ENCODE measurements at places on chromosomes 2 and 18. TPM values are rescaled to one million over a fixed set of nuclear protein-coding genes. Genes with fewer than 3 reads are reported as not detected.

MAP3K19 gene
- not detected for total RNA-seq

- DNase-seq: no peak
- no peaks in the 10 kb centered on the region for H3K27me3 ChIP-seq
- H3K4me3 ChIP-seq: no peak overlapping the region
- no peak overlapping the region for H3K27ac ChIP-seq
- H3K36me3 ChIP-seq: no peaks in the 10 kb centered on the region
These were observed 222.4 kb downstream of the WDR7 start for GRCh38 chr18:56873441-56874140.

DNA sequence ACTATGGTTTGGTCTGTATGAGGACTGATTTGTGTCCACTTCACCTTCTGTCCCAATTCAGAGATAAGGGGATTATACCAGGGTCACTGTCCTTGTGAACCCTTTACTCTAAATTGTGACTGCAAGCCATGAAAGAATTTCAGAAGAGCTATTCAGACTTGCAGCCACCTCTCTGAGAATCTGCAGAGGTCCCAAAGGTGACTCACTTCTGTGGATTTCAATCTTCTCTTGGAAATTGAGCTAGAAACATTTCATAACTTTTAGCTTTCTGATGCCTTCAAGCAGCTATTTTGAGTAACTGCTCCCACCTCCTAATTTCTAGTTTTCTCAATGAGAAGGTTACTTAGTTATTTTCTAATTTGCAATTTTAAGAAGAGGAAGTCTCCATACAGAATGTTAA lies 1242.4 kb upstream of the ACVR2A start:
- no peak overlapping the region for H3K27ac ChIP-seq
- no peak overlapping the region for H3K4me3 ChIP-seq
- no peak for DNase-seq
- no peaks in the 10 kb centered on the region for H3K36me3 ChIP-seq

DNA sequence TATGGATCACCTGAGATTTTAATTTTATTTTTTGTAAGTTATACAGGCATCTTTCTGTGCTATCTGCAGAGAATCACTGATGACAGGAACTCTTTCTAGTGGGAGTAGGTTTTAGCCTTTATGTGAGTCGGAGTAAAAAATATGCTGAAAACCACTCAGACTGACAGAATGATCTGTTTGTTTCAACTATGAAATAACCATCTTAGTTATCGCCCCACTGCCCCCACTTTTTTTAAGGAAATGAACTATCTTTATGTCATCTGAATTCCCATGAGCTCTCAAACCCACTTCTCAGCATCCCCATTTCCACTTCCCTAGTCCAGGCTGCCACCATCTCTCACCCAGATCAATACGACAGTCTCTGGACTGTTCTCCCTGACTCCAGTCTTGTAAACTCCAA lies 38.9 kb downstream of the MRPL33 start:
- DNase-seq: no peak
- no peaks in the 10 kb centered on the region for H3K4me1 ChIP-seq
- H3K36me3 ChIP-seq: no peaks in the 10 kb centered on the region

- peak; percentile 67 for DNase-seq
- H3K27ac ChIP-seq: peak within 1 kb of the TSS; percentile 80
- peaks cover 8% of the 10 kb centered on the region for H3K4me1 ChIP-seq
- no peaks in the 10 kb centered on the region for H3K36me3 ChIP-seq
These were observed at the start of gene NAB1 for GRCh38 chr2:190649035-190649797. Gene NAB1, plus strand, starts transcription at chr2:190649083. Its CDS starts 10,094 bp downstream, at chr2:190659177.

GRCh38 chr2:70871398-70872211 lies 36.0 kb upstream of the CD207 start:
- peak; percentile 94 for DNase-seq
- H3K27me3 ChIP-seq: peaks cover 7% of the 10 kb centered on the region
- peaks cover 7% of the 10 kb centered on the region for H3K4me1 ChIP-seq
- H3K36me3 ChIP-seq: no peaks in the 10 kb centered on the region

- no peak overlapping the region for H3K4me3 ChIP-seq
- H3K36me3 ChIP-seq: no peaks in the 10 kb centered on the region
- H3K4me1 ChIP-seq: peaks cover 6% of the 10 kb centered on the region
- no peak overlapping the region for H3K27ac ChIP-seq
These were observed 105.0 kb downstream of the LTBP1 start for GRCh38 chr2:33051586-33052360.

DNA sequence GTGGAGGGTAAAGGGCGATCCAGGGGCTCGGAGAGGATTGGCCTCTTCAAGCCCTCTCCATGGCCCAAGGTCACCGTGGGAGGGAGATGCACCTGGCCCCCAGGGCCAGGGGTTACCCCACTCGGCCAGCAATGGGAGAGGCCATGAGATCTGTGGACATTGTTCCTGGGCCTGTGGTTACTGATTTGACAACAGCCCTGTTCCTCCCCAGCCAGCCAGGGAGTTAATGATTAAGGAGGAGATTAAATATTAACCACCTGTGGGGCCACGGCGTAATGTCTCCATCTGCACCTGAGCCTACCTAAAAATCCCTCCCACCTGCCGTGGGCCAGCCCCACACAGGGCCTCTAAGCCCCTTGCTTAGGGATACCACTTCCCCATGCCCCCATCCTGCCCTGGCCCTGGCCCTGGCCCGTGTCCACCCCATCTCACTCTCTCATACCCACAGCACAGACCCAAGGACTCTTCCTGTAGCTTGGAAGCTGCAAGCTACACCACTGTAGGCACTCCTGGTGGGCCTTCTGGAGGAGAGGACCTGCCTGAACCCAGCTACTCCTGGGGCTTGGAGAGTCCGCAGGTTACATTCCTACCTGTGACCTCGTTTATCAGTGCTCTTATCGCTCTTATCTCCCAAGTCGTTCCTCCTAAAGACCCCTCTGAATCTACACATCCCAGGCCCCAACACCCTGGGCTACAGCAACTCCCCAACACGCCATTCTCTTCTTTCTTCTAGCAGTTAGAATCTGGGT lies 32.1 kb downstream of the ZFP36L2 start:
- H3K27ac ChIP-seq: no peak overlapping the region
- no peak overlapping the region for H3K4me3 ChIP-seq
- DNase-seq: no peak
- H3K36me3 ChIP-seq: no peaks in the 10 kb centered on the region
- no peaks in the 10 kb centered on the region for H3K27me3 ChIP-seq
- no peaks in the 10 kb centered on the region for H3K4me1 ChIP-seq

DNA sequence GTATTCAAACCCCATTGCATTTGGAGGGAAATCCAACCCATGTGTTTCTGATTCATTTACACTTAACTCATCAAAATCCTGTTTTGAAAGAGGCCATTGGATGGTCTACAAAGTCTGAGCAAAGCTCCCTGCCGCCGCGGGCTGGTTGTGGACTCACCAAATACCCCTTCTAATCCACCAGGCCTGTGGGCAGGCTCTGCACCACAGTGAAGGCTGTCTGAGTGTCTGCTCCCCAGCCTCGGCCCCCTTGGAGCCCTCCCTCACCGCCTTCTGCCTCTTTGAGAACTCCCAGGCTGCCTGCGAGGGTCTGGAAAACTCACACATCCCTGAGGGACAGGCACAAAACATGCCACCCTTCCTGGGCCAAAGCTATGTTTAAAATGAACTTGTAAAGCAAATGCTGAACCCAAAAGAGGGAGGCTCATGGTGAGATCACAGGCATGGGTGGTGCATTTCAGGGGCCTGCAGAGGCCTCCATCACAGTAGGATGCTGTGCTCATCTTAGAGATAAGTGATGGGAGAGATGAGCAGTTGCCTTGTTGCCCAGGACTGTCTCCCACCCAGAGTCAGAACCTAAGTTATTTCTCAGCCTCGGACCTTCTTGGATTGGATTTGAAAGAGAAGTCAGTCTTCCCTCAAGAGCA lies 225.0 kb downstream of the CYP26B1 start:
- H3K4me3 ChIP-seq: no peak overlapping the region
- peaks cover 3% of the 10 kb centered on the region for H3K4me1 ChIP-seq
- no peak for DNase-seq
- no peaks in the 10 kb centered on the region for H3K36me3 ChIP-seq
- H3K27ac ChIP-seq: no peak overlapping the region

- H3K36me3 ChIP-seq: no peaks in the 10 kb centered on the region
- H3K4me1 ChIP-seq: peaks cover 7% of the 10 kb centered on the region
- no peaks in the 10 kb centered on the region for H3K27me3 ChIP-seq
- H3K4me3 ChIP-seq: no peak overlapping the region
- no peak overlapping the region for H3K27ac ChIP-seq
- DNase-seq: no peak
These were observed 31.3 kb downstream of the PSTPIP2 start for GRCh38 chr18:46040747-46041104.

- H3K36me3 ChIP-seq: no peaks in the 10 kb centered on the region
- peak overlapping the region; percentile 92 for H3K27ac ChIP-seq
- no peak overlapping the region for H3K4me3 ChIP-seq
- no peaks in the 10 kb centered on the region for H3K27me3 ChIP-seq
- H3K4me1 ChIP-seq: peaks cover 41% of the 10 kb centered on the region
These were observed 1.3 kb upstream of the CLIP4 start for GRCh38 chr2:29113891-29114321.

TUBA4B gene
- not detected for total RNA-seq

ANO7 gene
- total RNA-seq: 0.82 TPM
